Panc1 (cell line): ENCODE measurements at places on chromosomes 12 and 14. TPM values are rescaled to one million over a fixed set of nuclear protein-coding genes. Genes with fewer than 3 reads are reported as not detected.

DNA sequence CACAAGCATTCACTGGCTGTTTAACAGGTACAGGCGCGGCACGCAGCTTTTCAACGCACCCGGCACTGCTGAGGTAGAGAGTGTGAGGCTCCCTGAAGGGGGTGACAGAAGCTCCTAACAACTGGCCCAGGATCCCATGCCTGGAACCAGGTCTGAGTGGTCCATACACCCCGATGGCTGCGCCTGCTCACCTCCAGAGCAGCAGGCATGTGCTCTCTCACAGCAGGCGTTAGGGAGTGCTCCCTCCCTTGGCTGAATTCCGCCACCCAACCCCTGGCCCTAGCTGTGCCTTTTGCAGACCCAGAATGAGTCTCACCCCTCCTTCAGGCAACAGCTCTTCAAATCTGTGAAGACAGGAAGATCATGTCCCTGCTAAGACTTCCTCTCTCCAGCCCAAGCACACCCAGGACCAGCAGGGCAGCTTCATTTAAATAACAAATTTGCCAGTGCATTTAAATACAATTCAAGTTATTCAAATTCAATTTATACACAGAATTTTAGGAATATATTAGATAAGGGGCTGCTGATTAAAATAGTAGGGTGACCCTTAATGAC is 86.0 kb downstream of the SETD3 start:
- DNase-seq, result no peak

GRCh38 chr14:71071042-71071441 is 163.8 kb downstream of the PCNX1 start:
- no peak for DNase-seq

GRCh38 chr12:100799770-100800169 is 5.2 kb downstream of the ANO4 start:
- DNase-seq, result no peak

Gene GPR84
- total RNA-seq, result not detected

GRCh38 chr14:99540196-99541032 is 59.2 kb downstream of the CCNK start:
- DNase-seq, result no peak

Gene ALX1
- total RNA-seq, result 0.23 TPM

DNA sequence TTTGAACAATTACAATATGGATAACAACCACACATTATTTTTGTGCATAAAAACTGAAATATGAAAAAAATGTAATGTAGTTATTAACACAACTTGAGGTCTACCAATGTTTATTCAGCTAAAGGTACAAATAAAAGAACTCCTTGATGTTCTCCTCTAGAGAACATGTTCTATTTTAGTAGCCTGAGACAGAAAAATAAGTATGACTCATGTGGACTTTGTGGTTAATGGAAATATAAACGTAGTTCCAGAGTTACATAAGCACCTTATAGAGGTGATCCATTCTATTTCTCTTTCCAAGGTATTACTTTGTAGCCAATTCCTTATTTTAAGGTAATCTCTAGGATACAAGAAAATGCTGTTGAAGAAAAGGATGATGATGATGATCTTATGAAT is 25.7 kb downstream of the ALKBH1 start:
- no peak for DNase-seq

GRCh38 chr14:71742485-71742884 is 189.7 kb upstream of the RGS6 start:
- DNase-seq, result no peak

DNA sequence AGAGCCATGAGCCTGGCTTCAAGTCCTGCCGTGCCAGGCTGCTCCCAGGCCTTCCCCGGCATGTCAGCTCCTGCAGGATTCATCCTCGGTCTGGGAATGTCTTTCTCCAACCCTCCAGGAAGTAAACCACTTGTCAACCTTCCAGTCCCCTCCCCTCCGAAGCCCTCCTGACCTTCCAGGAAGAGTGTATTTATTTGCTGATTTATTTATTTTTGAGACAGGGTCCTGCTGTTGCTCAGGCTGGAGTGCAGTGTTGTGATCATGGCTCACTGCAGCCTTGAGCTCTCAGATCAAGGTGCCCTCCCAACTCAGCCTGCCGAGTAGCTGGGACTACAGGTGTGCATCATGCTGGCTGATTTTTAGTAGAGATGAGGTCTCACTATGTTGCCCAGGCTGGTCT is 24.7 kb downstream of the VSX2 start:
- DNase-seq, result no peak

DNA sequence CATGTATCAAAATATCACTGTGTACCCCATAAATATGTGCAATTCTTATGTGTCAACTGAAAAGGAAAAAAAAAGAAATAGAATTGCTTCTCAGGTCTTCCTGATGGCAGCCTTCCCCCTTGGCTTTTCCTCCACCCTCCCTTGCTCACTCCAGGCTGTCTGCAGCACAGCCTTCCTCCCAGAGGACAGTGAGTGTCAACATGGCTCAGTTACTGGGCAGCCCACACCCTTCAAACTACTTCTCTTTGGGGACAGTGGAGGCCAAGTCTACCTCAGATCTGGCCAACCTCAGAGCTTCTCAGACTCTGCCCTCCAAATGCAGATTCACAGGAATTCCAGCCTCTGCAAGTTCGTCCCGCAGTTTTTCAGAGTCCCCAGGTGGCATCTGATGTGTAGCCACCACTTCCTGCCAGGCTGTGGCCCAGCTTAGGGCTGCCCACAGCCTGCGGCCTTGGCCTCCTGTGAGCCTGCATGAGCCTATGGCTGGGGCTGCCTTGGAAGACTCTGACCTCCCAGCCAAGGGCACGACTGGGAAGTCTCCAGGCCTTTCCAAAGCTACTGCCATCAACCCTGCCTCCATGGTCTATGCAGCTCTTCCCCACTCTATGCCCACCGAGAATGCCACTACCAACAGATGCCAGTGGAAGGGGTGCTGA is 148.0 kb upstream of the PWP1 start:
- no peak for DNase-seq

DNA sequence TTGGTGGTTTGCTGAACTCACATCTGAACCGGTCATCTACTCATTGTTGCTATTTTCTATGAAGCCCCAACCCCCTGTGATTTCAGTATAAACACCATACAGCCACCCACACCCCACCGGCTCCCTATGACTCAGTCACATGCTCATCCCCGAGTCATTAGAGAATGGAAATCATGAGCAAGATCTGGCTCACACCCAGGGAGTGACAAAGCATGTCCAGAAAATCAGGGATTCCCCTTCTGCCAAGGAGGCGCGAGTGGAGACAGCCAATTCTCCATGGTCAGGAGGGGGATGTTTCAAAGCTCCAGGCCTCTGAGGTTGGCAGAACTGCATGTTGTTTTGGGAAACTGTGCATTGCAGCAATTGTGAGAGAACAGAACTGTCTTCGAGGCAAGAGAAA is 657.5 kb upstream of the TBX3 start:
- peak; percentile 84 for DNase-seq

DNA sequence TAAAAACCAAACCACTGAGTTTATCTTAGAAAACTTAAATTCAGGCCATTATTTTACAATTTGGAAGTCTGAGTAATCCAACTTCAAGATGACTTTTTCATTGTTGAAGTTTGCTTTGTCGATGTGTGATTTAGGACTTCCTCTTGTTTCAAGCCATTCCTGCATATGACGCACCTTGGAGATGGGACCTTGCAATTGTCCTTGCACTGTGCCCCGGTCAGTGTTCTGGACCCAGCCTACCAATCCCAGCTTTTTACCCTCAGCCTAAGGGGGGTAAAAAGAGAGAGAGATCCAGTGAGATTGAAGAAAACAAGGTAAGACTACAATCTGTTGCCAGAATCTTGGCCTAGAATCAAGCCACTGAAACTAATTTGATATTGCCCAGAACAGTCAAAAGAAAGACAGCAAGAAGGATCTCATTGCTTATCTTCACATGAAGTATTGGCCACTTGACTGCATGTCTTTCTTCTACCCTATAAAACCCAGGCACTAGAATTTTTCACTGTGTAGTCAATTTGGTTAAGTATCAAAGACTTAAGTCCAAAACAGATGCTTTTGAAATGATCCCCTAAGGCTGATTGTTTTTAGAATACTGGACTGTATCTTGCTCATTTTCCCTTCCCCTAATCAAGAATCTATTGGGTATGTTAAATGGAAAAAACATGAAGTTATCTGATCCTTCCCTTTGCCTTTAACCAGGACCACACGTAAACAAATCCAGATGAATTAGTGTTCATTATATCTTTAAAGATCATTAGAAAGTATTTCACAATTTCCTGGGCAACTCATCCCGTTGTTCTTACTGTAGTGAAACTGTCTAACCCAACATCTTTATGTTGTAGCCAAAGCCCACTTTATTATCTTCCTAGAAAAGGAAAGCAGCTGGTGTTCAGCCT is 2.4 kb upstream of the MLH3 start:
- no peak for DNase-seq

DNA sequence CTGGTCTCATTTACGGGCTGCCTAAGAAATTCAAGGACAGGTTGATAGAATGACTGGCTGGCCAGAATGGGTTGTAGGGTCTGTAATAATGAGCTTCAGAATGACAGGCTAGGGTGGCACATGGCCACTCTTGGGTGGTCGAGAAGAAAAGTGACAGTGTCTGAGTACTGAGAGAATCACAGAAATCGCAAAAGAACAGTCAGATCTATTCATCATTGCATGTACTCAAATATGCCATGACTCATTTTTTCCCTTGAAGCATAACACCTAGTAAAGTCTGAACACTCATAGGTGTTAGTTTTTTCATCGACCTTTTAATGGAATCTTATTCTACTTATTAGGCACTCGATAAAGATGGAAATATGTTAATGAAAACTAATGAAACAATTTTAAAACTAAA is 37.8 kb upstream of the SEL1L start:
- no peak for DNase-seq

GRCh38 chr12:63919756-63920155 is 75.3 kb downstream of the SRGAP1 start:
- DNase-seq, result no peak

- DNase-seq, result peak; percentile 10
Observed at GRCh38 chr12:100404769-100405407, 48.0 kb downstream of the SLC17A8 start.

DNA sequence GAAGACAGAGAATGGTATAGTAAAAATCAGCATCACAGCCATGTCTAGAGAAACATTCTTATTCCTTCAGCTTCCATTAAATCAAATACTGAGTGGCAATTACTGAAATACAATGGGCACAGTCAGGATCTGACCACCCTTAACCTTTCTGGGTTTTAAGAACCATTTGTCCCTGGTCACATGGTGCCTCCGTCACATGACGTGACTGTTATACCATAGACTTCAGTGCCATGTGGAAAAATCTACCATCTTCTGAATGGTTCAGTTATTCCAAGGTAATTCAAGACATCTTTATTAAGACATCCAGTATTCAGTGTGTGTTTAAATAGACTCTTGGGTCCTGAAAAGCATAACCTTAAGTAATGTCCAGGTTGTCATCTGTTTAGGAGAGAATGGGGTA is 553.1 kb upstream of the FLRT2 start:
- no peak for DNase-seq

- DNase-seq, result no peak
Observed at GRCh38 chr12:43235721-43236120, 316.3 kb downstream of the ADAMTS20 start.

DNA sequence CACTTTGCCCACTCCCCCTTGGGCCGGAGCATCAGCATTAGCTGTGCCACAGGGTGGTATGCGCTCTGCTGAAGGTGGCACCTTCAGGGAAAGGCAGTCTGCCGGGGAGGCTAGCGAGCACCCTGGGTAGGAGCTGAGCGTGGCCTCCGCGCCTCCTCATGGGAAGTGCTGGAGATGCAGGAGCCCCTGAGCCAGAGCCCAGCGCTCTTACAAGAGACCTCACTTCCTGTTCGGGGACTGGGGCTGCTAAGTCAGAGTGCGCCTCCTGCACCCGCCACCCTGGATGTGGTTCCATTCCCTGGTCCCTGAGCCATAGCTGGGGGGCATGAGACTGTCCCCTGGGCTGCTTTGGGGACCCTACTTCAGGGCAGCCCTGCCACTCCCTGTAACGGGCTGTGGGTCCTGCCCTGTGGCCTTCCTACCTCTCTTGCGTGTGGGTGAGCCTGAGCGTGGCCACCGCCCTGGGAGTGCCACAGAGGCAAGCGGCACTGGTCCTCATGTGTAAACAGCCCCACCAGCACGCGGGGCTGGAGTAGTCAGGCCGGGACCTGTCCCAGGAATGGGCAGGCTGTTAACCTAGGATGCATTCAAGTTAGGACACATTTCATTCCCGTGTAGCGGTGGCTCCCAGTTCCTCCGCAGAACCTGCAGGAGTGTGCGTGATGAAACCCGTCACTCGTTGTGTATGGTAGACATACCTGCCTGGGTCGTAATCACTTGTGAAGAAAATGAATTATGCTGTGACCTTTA is 19.4 kb downstream of the COA8 start:
- no peak for DNase-seq

DNA sequence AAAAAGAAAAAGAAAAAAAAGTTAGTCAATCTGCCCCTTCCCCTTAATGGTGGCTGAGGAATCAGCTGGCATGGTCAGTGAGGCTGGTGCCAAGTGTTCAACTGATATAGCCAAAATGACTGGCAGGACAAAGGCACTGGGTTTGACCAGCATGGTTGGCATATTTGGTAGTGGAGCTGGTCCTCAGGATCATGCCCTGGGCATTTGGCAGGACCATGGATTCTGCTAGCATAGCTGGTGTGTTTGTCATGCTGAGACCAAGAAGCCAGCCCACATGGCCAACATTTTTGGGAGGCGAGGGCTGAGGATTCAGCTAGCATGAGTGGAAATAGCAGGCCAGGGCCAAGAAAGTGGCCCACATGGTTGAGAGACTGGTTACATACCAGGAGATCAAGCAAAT is 136.5 kb downstream of the FBXL14 start:
- DNase-seq, result no peak

Gene PRICKLE1
- 20.1 TPM for total RNA-seq

Gene CLEC14A
- total RNA-seq, result 0.10 TPM

DNA sequence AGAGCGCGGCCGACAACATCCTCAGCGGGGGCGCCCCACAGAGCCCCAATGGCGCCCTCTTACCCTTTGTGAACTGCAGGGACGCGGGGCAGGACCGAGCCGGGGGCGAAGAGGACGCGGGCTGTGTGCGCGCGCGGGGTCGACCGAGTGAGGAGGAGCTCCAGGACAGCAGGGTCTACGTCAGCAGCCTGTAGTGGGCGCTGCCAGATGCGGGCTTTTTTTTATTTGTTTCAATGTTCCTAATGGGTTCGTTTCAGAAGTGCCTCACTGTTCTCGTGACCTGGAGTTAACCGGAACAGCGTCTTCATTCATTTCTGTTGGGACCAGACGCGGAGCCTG is 103.8 kb upstream of the FKBP4 start:
- no peak for DNase-seq

DNA sequence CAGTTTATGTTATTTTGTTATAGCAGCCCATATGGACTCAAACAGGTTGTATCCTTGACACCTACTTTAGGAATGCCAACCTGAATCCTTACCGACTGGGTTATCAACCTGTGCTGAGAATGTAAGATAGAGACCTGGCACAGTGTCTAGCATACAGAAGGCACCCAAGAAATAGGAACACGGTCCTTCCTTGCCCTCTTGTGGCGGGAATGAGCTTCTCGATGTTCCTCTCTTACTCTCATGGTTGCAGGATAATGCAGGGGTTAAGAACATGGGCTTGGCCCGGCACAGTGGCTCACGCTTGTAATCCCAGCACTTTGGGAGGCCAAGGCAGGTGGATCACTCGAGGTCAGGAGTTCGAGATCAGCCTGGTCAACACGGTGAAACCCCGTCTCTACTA is 6.5 kb downstream of the C12orf43 start:
- DNase-seq, result no peak

- no peak for DNase-seq
Observed at GRCh38 chr14:75720842-75721498, 59.9 kb downstream of the TTLL5 start.

Gene UBE3B
- 38.9 TPM for total RNA-seq

GRCh38 chr12:121165316-121165715 is 32.6 kb downstream of the P2RX7 start:
- no peak for DNase-seq

- no peak for DNase-seq
Observed at GRCh38 chr12:116606397-116606796, 47.2 kb downstream of the MAP1LC3B2 start.
